ENCODE measurements at places on chromosomes 7 and 10.

DNA sequence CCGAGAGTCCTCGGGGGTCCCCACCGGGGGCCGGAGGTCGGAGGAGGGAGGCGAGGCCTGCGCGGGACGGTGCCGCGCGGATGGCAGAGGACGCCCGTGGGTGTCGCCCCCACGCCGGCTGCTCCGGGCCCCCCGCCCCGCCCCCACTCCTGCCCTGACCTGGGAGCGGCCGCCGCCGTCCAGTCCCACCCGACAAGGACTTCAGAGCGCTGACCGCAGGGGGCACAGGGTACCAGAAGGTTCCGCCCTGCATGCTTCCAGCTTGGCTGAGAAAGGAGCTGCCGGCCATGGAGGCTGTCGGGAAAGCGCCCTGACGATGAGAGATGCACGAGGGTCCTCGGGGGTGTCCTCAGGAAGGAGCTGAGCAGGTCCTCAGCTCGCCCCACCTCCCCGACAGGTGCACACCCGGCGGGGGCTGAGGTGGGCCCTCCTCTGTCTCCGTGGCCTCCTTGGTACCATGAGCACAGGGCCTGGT lies 57.0 kb upstream of the DNAJB6 start:
- DNase-seq: no peak

DNA sequence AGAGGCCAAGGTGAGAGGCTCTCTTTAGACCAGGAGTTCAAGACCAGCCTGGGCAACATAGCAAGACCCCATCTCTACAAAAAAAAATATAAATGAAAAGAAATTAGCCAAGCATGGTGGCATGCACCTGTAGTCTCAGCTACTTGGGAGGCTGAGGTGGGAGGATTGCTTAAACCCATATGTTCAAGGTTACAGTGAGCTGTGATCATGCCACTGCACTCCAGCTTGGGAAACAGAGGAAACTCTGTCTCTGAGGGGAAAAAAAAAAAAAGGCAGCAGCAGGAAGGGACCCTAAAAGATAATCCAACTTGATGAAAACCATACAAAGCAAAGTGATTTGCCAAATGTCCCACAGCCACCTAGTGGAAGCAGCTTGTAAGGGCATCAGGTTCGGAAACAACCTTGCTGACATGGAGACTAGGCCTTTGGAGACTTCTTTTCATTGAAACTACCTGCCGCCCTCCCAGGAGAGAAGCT lies 15.6 kb upstream of the PBLD start:
- peak; percentile 52 for DNase-seq

DNA sequence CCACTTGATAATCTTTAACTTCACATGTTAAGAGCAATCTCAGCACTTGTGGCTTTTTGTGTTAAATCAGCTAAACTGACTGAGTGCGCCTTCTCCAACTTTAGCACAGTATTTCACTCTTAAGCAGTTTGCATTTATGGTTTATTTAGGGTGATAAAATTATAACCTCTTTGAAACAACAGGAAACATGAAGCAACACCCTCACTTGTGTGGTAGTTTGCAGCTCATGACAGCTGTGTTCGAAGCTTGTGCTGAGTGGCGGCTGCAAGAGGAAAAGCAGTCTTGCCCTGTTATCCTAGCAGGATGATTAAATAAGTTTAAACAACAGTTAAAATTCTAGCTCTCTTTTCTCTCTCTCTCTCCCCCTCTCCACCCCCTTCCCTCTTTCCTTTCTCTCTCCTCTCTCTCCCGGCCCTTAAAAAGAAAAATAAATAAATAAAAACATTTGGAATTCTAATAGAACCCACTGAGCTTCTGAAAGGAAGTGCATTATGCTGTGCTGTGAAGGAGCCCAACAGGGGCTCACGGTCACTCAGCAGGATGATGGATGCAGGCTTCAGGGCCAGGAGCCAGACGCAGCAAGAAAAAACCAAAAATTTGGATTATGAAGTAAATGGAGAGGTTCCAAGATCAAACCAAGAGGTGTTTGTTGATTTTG lies 25.2 kb downstream of the OGDH start:
- no peak for DNase-seq

- peak; percentile 63 for DNase-seq
Measured at GRCh38 chr10:84654671-84655070, 326.3 kb downstream of the CCSER2 start.

- DNase-seq: peak; percentile 55
Measured at GRCh38 chr7:44257618-44258422, 57.0 kb downstream of the YKT6 start.

- DNase-seq: no peak
Measured at GRCh38 chr7:133582766-133583523, 330.1 kb downstream of the EXOC4 start.

DNA sequence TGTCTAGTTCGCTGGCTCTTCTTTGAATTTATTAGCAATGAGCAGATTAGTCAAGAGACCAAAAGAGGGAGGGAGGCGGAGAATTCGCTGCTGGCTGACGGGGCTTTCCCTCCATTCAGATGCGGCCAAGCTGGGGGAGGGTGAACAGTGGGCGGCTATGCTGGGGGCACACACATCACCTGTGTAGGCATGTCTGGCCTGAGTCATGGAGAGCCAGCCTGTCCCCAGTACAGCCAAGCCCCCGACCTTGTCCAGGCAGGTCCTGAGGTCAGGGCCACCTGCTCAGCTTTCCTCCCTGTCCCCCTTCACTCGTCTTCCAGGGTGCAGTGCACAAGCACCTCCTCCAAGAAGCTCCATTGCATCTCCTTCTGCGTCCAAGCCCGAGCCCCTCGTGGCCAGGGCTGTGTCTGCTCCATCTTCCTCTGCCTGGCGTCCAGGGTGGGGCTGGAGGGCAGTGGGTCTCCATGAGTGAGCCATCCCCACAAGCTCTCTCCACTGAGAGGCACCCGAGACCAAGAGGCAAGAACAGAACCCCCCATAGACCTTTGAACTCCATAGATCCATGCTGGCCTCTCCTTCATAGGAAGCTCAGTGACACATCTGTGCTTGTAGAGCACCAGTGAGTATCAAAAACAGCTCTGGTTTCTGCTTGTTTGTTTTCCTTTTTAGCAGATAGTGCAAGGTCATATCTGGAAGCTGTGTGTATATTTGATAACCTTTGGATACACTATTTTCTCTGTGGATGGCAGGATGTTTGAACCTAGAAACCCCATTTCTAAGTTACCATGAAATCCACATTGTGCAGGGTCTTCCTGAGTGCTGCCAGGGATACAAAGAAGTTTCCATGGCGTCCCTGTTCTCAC lies 1.9 kb upstream of the DEPP1 start:
- no peak for DNase-seq

- DNase-seq: no peak
Measured at GRCh38 chr10:132197271-132198067, 10.7 kb downstream of the DPYSL4 start.

DNA sequence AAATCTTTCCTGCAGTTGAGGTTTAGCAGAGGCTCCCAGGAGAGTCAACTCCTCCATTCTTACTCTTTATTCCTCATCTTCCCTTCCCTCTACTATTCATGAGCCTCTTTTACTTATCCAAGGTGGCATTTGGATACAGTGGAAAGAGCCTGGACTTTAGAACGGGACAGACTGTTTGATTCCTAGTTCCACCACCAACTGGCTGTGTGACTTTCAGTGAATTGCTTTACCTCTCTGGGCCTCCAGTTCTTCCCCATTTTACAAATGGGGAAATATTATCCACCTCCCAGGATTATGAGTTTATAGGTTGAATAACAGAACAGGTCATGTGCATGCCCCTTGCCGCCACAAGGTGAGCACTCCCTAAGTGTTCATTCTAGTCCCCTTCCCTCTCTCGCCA lies 49.9 kb downstream of the ZNF503 start:
- DNase-seq: no peak

All from germinal center (tissue), 1 donor.